ENCODE measurements at places on chromosomes 4 and X. TPM values are rescaled to one million over a fixed set of nuclear protein-coding genes. Genes with fewer than 3 reads are reported as not detected.

GRCh38 chr4:155807021-155807420 lies 48.2 kb downstream of the GUCY1B1 start:
- no peak for DNase-seq

Gene NOX1
- 0.95 TPM for polyA plus RNA-seq

Gene FHDC1
- 4.1 TPM for polyA plus RNA-seq

- no peak for DNase-seq
Observed at GRCh38 chrX:13664020-13664419, 11.1 kb downstream of the TCEANC start.

GRCh38 chr4:4455210-4455865 lies 68.4 kb downstream of the NSG1 start:
- no peak for DNase-seq

Gene TMEM154
- 0.62 TPM for polyA plus RNA-seq

Gene PABPC1L2A
- polyA plus RNA-seq = not detected

DNA sequence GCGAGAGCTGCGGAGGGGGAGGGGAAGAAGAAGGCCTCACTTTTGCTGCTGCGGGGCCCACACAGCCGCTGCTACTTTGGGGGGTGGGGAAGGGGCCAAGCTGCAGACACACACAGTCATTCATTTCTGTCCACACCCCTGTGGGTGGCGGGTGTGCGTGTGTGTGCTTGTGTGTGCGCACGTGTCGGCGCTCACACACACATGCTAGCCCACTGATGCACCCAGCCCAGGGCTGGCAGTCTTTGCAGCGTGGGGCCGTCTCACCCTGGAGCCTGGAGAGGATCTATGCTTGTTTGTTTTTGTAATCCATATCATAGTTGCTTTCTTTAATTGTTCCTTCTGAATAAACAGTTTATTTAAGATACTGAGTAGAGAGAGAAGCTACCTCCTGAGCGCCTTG lies 4.0 kb downstream of the DUSP9 start:
- DNase-seq = no peak

DNA sequence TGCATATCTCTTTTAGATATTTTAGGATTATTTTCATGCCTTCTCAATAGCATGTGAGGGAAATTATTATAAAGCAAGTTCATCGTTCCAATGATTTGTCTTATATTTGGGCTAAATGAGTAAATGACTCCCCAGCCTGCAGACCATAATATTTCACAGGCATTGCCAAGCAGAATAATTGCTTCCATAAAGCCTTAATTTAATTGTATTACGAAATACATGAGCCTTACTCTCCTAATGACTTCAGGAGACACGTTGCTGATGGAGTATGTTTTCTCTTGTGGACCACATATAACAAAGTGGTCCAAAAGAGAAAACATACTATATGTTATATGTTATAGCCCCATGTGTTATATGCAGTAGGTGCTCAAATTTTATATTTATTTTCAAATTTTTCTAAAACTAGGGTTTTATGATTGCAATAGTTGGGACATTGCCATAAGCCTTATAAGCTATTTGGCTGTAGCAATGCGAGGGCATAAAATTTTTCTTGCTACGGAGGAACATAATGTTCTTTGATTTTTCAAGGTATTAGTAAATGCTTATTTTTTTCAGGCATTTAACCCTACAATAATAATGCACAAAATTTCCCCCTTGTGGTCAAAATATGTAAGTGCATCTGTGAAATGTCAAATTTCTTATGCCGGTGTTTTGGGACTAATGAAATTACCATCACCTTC lies 26.2 kb upstream of the TMPRSS11D start:
- DNase-seq = no peak

Gene HSFX4
- polyA plus RNA-seq = 0.16 TPM

All from left renal cortex interstitium (tissue), 4 donors.